ENCODE measurements at places on chromosomes 2 and 18. TPM values are rescaled to one million over a fixed set of nuclear protein-coding genes. Genes with fewer than 3 reads are reported as not detected.

The REG3A gene
- not detected for total RNA-seq

The DGKD gene
- 89.0 TPM for total RNA-seq

The MCEE gene
- total RNA-seq = 4.8 TPM

The PLCD4 gene
- 12.9 TPM for total RNA-seq

The CD8A gene
- total RNA-seq = 0.41 TPM

The POTEC gene
- total RNA-seq = not detected

The LONRF2 gene
- total RNA-seq = 12.9 TPM

The ASB18 gene
- not detected for total RNA-seq

The CD8B2 gene
- total RNA-seq = not detected

The LRPPRC gene
- 207 TPM for total RNA-seq

The HOXD1 gene
- 0.18 TPM for total RNA-seq

The SKOR2 gene
- not detected for total RNA-seq

The MC5R gene
- not detected for total RNA-seq

The POTEJ gene
- not detected for total RNA-seq
